ENCODE measurements at places on chromosomes 13 and 19.

DNA sequence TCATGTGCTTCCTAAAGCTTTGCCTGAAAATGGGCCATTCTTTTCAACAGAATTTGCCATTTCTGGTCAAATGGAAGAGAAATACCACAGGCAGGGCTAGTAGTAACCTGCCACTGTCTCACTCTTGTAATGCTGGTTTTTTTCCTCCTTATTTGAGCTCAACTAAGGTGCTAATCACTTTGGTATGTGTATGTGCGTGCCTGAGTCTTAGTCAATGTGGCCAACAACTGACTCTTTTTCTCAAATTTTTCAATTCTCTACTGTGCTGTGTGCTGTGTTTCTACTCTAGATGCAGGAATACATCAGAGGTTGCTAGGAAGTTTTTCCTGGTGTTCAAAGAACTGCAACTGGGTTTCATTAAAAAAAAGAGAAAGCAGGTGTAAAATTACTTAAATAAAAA, 870.2 kb downstream of the EFNB2 start:
- no peak for DNase-seq

- no peak for DNase-seq
These were observed 26.3 kb upstream of the SIGLEC11 start for GRCh38 chr19:49987159-49987698.

DNA sequence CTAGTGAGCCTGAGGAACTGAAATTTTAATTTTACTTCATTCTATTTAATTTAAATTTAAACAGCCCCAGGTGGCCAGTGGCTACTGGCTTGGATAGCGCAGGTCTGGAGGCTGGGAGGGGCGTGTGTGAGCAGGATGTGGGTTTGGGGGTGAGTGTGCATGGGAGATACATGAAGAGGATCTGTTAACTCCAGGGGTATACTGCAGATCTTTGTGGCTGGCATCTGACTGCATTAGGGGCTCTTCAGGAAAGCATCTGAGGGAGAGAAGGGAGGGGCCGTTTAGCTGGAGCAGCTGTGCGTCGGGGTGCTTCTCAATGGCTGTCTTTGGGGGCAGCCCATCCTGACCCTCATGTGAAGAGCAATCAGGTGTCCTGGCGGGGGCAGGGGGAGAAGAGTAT, 6.8 kb downstream of the SHANK1 start:
- no peak for DNase-seq

DNA sequence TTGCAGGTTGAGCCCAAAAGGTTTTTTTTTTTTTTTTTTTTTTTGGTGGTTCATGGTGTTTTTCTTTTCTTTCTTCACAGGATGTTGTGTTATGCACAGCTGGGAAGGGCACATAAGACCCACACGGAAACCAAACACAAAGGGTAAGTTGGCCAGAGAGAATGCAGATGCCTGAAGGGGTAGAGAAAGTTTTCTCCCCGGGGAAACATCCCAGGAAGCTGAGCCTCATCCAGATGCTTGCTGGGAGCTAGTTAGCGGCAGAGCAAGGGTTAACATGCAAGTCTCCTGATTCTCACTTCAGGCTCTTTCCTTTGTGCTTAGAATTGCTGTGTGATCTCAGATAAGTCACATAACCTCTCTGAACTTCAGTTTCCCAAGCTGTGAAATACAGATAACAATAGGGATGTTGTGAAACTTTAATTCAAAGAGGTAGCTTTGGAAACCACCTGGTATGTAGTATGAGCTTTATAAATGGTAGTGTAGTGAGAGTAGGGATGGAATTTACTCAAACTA, 3.1 kb downstream of the ADGRE1 start:
- no peak for DNase-seq

- no peak for DNase-seq
These were observed 2.7 kb downstream of the NAA16 start for GRCh38 chr13:41313659-41314197.

GRCh38 chr13:30037306-30037705, 186.9 kb upstream of the UBL3 start:
- no peak for DNase-seq

GRCh38 chr19:55452749-55453346, 8.6 kb downstream of the ISOC2 start:
- DNase-seq, result peak; percentile 69

DNA sequence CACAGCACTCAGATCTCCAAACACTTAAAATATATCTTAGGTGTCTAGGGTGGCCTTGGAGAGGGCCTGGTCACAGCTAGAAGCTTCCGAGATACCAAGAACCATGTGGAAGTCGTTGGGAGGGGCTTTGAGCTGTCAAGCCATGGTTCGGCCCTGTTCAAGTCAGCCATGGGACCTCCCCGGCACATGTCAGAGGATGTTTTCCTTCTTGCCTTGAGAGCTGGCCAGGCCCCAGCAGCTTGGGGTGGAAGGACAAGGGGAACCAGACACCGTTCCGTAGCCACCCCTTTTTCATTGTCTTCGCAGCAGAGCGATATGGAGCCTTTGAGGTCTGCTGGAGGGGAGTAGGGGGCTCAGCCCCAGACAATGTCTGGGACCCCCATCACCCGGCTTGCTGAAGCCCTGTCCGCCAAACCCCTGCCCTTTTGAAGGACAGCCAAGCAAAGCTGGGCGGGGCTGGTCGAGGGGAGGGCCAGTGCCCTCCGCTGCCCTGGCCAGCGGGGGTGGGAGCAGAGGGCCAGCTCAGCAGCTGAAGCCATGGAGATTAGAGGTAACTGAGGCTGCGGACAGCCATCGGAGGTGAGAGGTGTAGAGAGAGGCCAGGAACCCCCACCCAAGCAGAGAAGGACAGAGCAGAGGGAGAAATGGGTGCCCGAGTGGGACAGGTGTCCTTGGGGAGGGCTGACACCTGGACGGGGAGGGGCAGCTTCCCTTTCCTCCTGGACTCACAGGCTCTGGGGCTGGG, 435 bp downstream of the KLK11 start:
- DNase-seq, result peak; percentile 35

DNA sequence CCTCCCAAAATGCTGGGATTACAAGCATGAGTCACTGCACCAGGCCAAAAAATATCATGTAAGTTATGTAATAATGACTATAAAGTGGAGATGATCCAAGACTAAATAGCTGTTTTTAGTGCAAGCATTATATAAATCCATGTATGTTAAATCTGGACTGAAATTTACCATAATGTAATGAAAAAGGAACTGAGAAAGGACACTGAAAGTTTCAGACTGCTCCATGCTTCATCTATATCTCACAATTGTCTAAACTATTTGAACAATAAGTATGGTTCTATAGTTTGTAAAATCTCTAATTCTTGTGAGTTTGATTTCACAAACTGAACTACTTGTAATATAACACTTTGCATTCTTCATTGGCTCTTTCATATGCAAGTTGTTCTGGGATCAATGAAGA, 2299.5 kb downstream of the PCDH9 start:
- no peak for DNase-seq

- no peak for DNase-seq
These were observed 2.0 kb downstream of the MAST3 start for GRCh38 chr19:18099623-18099995.

GRCh38 chr13:50078895-50079654, 63.8 kb downstream of the KCNRG start:
- no peak for DNase-seq

GRCh38 chr13:75869981-75870380, 233.9 kb downstream of the LMO7 start:
- DNase-seq, result no peak

All from DMS79 (cell line).